GM12892 (cell line): ENCODE measurements at places on chromosomes 5 and 9.

- DNase-seq: no peak
Observed at GRCh38 chr5:2181149-2181548, 298.4 kb upstream of the IRX4 start.

- DNase-seq: no peak
Observed at GRCh38 chr5:156587012-156587411, 260.0 kb downstream of the SGCD start.

- DNase-seq: no peak
Observed at GRCh38 chr5:94853120-94853519, 234.7 kb downstream of the SLF1 start.

DNA sequence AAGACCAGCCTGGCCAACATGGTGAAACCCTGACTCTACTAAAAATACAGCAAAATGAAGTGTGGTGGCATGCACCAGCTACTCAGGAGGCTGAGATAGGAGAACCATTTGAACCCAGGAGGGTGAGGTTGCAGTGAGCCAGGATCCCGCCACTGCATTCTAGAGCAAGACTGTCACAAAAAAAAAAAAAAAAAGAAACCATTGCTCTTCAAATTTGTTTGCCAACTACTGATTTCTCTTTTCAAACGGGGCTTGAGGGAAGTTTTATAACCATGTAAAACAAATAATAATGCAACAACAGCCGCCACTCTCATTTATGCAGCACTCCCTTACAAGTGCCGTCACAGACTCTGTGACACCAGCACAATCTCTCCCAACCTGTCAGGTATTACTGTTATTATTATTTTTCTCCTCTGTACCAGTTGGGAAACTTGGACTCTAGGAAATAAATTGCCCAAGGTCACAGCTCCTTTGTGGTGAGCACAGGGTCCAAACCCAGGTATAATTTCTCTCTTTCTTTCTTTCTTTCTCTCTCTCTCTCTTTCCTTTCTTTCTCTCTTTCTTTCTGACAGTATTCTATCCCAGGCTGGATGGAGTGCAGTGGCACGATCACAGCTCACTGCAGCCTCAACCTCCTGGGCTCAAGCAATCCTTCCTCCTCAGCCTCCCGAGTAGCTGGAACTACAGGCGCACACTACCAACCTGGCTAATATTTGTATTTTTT is 25.4 kb downstream of the SERINC5 start:
- DNase-seq: no peak

DNA sequence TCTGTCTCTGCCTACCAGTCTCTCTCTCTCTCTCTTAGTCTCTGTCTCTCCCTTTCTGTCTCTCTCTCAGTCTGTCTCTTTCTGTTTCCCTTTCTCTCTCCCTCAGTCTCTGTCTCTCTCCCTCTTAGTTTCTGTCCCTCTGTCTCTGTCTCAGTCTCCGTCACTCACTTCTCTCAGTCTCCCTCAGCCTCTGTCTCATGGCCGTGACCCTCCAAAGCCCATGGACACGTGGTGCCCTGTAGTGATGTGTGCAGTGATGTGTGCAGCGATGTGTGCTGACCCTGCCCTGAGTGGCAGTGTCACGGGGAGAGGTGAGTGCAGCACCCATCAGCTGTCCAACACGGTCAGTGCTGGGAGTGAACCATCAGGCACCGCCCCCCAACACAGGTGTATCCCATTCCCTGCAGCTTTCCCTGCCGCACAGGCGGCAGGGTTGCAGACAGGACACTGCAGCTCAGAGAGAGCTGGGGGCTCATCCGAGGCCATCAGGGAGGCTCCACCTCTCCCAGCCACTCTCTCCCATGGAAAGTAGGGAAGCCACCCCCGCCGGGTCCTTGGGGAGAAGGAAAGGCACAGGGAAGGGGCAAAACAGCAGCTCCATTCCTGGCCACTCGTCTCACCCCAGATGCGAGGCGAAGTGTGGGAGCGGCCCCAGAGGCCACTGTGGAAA is 794 bp upstream of the LRRC14B start:
- no peak for DNase-seq

DNA sequence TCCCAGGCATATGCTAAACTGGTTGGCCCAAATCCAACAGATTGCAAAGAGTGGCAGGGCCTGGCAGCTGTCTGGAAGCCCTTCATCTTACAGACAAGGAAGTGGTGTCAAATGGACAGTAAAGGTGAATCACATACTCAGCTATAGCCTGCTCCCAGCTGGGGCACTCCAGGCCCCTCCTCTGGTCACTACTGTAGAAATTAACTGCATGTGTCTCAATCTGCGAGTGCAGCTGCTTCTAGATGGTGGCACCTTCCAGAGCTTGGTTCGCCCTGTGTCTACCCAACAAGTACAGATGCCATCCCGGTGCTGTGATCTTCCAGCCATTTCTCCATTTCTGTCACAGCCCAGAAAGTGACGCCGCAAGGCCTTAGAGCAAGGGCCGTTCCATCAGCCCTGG is 50.2 kb downstream of the OTULIN start:
- no peak for DNase-seq
